ENCODE measurements at places on chromosomes 2 and 18.

GRCh38 chr2:39419282-39420223, 17.5 kb downstream of the MAP4K3 start:
- DNase-seq, result no peak

DNA sequence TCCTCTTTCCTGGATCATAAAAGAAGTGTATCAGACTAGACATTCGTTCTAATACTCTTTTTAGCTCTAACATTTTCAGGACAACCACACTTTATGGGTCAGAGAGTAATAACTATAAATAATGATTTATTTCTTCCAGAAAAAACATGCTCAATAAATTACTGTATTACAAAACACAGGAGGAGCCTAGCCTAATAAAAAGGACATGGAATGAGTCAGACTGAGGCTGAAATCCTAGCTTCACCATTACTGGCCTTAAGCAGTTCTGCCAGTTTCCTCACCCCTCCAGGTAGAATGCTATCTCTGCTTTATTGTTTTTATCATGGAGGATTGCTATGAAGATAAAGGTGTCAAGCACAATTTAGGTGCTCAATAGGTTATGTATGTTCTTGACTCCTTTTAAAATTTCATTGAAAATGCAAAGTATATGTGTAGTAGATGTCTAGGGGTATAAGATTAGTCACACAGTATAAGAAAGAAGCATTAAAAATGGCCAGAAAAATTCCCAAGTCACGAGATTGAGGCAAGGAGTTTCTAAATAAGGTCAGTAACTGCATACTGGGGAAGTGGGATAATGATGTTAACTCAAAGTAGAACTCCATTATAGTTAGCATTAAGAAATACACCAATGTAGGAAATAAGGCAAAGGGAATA, 105.5 kb upstream of the NEUROD1 start:
- no peak for DNase-seq

DNA sequence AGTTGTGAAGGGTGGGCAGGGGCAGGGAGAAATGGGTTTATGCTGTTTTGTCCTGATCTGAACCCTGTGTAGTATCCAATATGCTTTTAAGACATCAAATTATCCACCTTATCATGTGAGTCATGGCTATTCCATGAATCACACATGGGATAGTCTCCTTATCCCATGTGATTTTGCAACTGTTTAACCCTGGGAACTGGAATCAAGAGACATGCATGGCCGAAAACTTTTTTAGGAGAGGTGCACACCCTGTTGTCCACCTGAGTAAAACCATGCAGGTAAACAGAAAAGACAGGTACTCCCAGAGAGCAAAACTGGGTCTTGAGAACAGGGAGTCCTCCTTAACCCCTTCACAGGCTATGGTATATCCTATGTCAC, 490.6 kb upstream of the HS6ST1 start:
- no peak for DNase-seq

- no peak for DNase-seq
Measured at GRCh38 chr2:120469426-120469825, 123.5 kb downstream of the INHBB start.

GRCh38 chr2:236008006-236008405, 160.2 kb downstream of the GBX2 start:
- DNase-seq, result no peak

GRCh38 chr2:190271783-190272456, 47.7 kb downstream of the HIBCH start:
- no peak for DNase-seq

DNA sequence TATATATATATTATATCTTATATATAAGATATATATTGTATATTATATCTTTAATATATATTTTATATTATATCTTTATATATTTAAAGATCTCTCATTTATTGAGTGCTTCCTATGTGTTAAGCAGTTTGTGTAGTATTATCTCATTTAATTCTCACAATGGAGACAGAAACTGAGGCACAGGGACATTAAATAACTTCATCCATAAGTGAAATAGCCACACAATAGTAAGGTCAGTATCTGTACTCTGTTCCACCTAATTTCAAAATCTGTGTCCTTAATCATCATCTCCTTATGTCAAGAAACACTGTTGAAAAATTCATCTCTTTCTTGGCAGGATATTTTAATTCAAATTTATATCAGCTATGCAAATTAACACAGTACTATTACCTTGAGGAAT, 52.8 kb upstream of the CD302 start:
- no peak for DNase-seq
